SK-N-DZ (cell line): ENCODE measurements at places on chromosomes 13 and 19.

DNA sequence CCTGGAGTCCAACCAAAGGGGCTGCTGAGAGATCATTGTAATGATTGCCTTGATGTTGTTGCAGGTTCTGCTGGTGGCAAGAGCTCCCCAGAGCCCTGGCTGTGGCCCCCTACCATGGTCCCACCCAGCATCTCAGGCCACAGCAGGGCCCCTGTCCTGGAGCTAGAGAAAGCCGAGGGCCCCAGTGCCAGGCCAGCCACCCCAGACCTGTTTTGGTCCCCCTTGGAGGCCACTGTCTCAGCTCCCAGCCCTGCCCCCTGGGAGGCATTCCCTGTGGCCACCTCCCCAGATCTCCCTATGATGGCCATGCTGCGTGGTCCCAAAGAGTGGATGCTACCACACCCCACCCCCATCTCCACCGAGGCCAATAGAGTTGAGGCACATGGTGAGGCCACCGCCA, 15.5 kb downstream of the NCAN start:
- no peak for DNase-seq

GRCh38 chr13:77338329-77338728, 11.4 kb upstream of the MYCBP2 start:
- no peak for DNase-seq

DNA sequence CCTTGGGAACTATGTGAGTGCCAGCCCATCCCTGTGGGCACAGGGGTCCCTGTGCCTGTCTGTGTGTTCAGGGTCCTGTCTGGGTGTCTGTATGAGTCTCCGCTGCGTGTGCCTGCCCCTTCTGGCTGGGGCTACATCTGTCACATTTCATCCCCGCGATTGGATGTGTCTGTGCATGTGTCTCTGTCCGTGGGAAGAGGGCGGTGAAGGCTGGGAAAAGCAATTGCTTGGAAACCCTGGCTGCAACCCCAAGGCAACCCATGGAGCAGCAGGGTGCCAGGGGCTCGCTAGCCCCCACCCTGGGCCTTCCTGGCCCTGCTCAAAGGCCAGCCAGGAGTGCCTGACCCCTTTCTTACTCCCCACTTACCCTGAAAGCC, 1.4 kb downstream of the MAG start:
- no peak for DNase-seq

DNA sequence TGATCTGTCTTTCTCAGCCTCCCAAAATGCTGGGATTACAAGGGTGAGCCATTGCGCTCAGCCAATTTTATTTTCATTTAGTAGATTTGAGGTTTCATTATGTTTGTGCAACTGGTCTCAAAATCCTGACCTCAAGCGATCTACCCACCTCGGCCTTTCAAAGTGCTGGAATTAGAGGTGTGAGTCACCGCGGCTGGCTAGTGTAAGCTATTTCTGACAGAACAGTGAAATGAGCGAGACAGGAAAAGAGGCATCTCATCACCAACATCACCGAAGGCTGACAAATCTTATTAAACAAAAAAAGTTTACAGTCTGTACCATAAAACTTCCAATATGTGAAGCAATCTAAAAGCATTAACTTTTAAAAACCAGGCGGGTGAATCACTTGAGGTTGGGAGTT, 12.2 kb upstream of the ZNF888 start:
- DNase-seq, result no peak

- no peak for DNase-seq
Measured at GRCh38 chr13:85663856-85664255, 135.4 kb downstream of the SLITRK6 start.

GRCh38 chr13:23477101-23477500, 43.6 kb upstream of the SACS start:
- DNase-seq, result no peak

DNA sequence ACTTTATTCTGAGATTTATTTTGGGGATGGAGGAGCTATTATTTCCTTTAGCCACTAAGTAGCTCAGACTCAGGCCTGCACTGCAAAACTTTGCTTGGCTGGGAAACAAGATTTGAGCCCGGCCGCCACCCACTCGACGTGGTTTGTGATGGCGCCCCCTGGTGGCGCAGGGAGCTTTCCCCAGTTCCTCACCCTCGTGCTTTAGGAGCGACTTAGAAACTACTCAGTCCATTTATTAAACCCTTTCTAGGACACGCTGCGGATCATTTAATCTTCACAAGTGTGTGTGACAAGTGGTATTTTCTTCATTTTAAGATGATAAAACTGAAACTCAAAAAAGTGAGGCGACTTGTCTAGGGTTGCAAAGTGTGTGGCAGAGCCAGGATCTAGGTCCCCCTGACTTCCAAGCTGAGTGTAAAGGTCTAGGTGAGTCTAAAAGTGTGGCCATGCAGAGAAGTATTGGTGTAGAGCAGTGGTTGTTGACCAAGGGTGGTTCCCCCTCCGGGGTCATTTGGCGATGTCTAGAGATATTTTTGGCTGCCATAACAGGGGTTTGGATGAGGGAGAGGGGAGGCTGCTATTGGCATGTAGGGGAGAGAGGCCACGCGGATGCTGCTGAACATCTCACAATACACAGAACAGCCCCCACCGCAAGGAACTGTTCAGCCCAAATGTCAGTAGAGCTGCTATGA, 2.2 kb downstream of the CXCL17 start:
- DNase-seq, result peak; percentile 44

- DNase-seq, result no peak
Measured at GRCh38 chr19:13691569-13692435, 72.5 kb upstream of the MRI1 start.

GRCh38 chr19:39413272-39413910, 922 bp downstream of the PLEKHG2 start:
- peak; percentile 63 for DNase-seq

GRCh38 chr13:79194272-79194671, 211.8 kb downstream of the RBM26 start:
- no peak for DNase-seq

GRCh38 chr19:35133826-35134225, 1.0 kb downstream of the LGI4 start:
- DNase-seq, result no peak

- DNase-seq, result no peak
Measured at GRCh38 chr13:54901316-54901715, 1872.7 kb downstream of the OLFM4 start.

GRCh38 chr19:14300303-14300702, 80.9 kb upstream of the ADGRE5 start:
- DNase-seq, result no peak

- DNase-seq, result peak; percentile 57
Measured at GRCh38 chr13:109790942-109791605, 4.7 kb upstream of the IRS2 start.

DNA sequence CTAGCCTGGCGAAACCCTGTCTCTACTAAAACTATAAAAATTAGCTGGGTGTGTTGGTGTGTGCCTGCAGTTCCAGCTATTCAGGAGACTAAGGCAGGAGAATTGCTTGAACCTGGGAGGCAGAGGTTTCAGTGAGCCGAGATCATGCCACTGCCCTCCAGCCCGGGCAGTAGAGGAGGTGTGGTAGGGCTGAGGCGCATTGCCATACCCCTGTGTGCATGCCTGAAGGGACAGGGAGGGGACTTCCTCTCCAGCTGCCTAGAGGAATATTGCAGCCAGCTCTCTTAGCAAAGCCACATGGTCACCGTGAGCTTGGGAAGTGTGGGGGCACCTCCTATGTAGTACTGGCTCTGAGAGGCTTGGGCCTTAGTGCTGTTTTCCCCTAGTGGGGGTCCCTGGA, 29.2 kb upstream of the PEPD start:
- no peak for DNase-seq

DNA sequence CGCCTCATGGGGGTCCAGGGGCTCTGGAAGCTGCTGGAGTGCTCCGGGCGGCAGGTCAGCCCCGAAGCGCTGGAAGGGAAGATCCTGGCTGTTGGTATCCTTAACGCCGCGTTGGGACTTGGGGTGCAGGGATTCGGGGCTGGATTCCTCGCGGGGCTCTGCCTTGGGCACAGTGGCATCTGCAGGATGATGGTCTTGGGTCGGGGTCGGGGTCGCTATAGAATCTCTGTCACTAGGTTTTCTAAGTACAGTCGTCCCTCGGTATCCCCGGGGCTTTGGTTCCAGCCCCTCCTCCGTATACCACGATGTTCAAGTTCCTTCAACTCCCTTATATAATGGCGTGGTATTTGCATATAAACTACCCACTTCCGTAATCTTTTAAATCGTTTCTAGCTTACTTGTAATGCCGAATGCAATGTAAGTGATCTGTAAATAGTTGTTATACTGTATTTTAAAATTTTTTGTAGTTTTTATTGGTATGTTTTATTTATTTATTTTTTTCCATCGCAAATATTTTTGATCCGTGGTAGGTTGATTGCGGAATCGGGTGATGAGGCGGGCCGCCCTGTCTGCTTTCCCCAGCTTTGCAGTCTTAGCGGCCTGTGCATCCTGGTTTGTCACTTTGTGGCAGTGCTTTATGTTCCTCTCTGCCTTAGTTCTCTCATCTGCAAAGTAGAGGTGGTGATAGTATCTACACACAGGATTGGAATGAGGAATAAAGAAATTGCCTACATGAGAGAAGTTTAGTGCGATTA, 606 bp downstream of the ERCC5 start:
- DNase-seq, result peak; percentile 36

- DNase-seq, result no peak
Measured at GRCh38 chr19:11574689-11575088, 2.8 kb downstream of the ACP5 start.

- DNase-seq, result no peak
Measured at GRCh38 chr19:19554074-19555023, 16.3 kb downstream of the CILP2 start.

- peak; percentile 19 for DNase-seq
Measured at GRCh38 chr13:27830010-27830409, 37.7 kb downstream of the GSX1 start.

GRCh38 chr19:47019431-47020041, at the start of gene NPAS1:
Gene NPAS1 (plus strand): TSS chr19:47019837. CDS start chr19:47021048, 1,211 bp downstream.
- DNase-seq, result no peak

GRCh38 chr13:78015782-78016181, 97.2 kb upstream of the EDNRB start:
- DNase-seq, result no peak

GRCh38 chr13:47621931-47622330, 379.1 kb downstream of the SUCLA2 start:
- no peak for DNase-seq

DNA sequence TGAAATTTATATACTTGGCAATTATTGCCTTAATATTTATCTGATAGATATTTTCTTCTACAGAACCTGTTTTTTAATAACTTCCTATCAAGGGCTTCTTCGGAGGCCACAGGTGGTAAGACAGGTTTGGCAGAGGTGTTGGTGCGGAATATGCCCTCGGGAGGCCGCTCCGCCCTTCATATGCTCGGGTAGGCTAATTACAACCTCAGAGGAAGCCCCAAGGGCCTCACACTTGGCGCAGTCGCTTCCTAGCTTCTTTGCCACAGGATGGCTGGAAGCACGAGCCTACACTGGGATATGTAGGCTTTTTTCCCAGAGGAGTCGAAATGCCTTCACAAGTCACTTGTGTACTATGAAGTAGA, 68.8 kb downstream of the LMO7 start:
- no peak for DNase-seq

DNA sequence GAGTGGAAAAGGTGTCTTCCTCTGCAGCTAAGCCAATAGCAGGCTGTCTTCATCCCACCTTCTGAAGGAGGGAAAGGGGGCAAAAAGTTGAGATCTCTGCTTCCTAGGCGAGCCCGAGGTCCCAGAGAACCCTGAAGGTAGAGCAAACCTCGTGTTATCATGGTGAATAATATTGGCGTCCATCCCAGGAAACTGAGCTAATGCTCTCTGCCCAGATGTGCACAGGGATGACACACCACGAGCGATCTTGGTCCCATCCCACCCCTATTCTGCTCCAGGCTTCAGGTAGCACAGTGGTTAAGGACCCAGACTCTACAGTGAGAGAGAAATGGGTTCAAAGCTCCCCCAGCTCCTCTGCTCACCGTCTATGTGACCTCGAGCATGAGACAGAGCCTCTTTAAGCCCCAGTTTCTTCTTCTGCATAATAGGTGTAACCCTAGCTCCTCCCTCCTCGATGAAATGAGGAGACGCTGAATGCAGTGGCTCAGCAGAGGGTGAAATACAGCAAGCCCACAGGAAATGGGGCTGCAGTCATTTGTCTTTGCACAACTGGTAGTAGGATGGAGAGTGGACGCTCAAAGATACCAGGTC, 9.9 kb upstream of the CEACAM20 start:
- DNase-seq, result no peak

GRCh38 chr19:13398780-13399726, 107.2 kb downstream of the CACNA1A start:
- no peak for DNase-seq

GRCh38 chr13:23432626-23433025, 876 bp downstream of the SACS start:
- DNase-seq, result no peak

- DNase-seq, result no peak
Measured at GRCh38 chr13:105972306-105972721, 563.1 kb downstream of the EFNB2 start.

DNA sequence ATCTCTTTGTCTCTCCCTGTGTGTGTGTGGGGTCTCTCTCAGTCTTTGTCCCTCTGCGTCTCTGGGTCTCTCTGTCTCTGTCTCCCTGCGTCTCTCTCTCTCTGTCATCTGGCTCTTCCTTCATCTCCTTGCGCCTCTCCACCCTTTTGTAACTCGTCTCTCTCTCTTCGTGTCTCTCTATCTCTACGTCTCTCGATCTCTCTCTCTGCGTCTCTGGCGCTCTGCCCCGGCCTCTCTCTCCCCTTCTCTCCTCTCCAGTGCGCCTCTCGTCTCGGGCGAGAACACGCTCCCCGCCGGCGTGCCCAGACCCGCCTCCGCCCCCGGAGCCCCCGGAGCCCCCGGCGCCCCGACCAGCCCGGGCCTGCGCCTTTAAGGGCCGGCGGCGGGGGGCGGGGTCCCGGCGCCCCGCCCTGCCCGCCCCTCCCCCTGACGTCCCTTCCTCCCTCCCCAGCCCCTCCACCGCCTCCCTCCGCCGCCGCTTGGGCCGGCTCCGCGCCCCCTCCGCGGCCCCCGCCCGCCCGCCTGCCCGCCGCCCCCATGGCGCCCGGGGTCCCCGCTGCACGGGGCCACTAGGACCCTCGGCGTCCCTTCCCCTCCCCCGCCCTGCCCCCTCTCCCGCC, at the start of gene MARK4:
Gene MARK4 (plus strand): TSS at position 440 of the 620 bp plus-strand sequence. CDS start 318 bp downstream, outside the sequence.
- DNase-seq, result peak; percentile 46

DNA sequence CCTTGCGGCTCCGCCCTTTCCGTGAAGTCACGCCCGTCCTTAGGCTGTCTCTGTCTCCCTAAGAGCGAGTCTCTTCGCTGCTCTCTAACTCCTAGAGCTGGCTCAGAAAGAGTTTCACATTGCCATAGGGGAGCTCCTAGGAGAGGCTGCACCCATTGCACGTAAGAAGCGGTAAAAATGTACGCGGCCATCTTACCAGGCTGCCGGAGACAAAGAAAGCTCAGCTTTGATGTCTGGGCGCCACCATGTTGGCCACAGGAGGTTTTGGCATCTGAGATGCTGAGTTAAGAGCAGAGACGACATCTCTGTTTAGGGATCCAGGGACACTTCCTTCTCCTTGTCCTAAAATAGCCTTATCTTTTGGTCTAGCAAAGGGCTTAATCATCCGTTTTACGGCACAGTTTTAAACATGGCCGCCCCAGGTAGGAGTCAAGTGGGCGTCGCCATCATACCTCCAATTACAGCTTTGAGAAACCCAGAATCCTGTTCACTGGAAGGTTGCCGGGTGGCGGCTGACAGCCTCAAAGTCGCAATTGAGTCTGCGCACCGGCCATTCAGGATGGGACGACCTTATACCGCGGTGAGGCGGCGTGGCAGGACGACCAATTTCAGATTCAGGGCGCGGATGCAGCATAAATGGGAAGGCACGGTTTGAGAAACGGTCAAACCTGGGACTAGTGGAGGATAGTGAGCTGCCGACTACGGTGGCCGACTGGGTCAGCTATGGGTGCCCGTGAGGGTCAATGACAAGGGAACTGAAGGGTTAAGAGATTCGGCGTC, at the start of gene ZNF793:
Gene ZNF793 (plus strand): TSS at position 553 of the 780 bp plus-strand sequence. CDS start 16,501 bp downstream, outside the sequence.
- DNase-seq, result peak; percentile 88
